CD4-positive, alpha-beta T cell treated with Interleukin-2 at 100 ng/mL for 4 hours (primary cell): ENCODE measurements at places on chromosomes 6 and 20.
A peak's percentile ranks its signal among the peaks of the same experiment; 100 is the strongest.

GRCh38 chr20:39810309-39810708 is 848.2 kb downstream of the DHX35 start:
- no peak for DNase-seq

DNA sequence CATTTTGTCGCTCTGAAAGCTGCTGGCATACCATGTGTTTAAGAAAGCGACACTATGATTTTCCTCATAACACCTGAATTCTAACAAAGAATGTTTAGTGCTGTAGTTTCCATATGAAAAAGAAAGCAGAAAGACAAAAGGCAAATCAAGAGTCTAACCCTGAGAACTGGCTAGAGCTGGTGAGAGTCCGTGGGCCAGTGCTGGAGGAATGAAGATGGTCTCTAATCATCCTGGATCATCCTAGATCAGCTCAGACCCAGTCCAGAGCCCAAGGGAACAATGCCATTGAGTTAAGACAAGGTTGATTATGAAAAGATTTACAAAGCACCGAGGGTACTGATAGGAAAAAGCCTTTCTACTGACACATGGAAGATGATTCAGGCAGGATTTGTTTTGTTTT is 73.0 kb upstream of the MYLIP start:
- DNase-seq = no peak

- no peak for DNase-seq
Measured at GRCh38 chr6:16909658-16910360, 148.5 kb upstream of the ATXN1 start.

DNA sequence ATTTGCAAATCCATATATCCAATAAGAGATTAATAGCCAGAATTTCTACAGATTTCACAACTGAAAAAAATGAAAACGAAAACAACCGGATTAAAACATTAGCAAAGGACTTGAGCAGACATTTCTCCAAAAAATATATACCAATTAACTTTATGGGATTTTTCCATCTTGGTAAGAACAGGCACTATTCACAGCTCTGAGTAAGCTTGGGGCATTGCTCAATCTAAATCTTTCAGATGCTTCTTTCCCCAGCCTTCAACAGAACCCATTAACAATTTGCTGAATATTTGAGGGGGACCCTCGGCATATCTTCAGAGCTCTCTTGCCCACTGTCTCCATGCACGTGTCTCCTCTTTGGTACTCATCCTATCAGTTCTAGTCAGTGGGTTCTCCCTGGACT is 111.7 kb upstream of the CD93 start:
- no peak for DNase-seq

- peak; percentile 44 for DNase-seq
Measured at GRCh38 chr6:105402090-105402938, 568 bp downstream of the PREP start.

DNA sequence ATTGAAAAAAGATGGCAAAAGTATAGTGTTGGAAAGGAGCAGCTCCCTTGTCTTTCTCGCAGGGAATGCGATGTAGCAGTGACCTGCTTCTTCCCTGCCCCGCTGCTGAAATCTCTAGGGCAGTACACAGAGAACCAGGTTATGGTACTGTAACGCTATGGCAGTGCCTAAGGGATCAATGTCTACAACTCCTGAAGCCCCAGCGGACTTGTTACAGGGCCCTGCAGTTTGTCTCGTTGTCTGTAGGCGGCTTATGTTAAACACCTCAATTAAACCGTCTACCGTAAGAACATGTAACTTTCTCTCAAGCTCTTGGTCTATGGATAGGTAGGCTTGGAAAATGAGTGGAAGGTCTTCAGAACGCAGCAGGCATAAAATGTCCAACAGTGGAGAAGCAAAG is 44.8 kb upstream of the SLC17A4 start:
- DNase-seq = no peak

DNA sequence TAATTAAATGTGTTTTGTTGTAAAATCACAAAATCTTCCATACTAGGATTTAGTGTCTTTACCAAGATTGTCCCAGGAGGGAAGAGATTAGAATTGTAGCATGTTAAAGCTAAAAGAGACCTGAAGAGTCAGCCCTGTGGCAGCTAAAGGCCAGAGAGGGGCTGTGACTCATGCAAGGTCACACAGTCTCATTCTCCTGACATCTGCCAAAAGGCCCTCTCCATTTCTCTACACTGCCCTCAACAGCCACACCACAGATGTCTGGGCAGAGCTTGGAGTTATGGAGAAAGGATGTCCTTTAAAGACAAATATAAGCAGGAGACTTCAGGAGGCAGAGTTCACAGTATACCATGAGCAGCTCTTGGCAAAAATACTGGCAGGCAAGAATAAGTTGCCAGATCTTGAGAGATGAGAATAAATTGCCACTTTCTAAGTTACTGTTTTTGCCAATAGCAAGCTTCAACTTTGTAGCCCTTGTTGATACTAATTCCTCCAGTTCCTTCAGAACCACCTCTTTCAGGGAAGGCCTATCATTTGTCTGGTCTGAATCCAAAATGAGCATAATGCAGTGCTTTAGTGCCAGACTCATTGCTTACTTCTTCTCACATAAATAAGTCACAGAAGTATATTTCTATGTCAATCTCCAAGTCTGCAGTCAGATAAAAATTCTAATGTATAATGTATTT is 41.7 kb downstream of the AKIRIN2 start:
- DNase-seq = no peak

GRCh38 chr20:24676353-24676977 is 207.0 kb downstream of the SYNDIG1 start:
- DNase-seq = no peak

DNA sequence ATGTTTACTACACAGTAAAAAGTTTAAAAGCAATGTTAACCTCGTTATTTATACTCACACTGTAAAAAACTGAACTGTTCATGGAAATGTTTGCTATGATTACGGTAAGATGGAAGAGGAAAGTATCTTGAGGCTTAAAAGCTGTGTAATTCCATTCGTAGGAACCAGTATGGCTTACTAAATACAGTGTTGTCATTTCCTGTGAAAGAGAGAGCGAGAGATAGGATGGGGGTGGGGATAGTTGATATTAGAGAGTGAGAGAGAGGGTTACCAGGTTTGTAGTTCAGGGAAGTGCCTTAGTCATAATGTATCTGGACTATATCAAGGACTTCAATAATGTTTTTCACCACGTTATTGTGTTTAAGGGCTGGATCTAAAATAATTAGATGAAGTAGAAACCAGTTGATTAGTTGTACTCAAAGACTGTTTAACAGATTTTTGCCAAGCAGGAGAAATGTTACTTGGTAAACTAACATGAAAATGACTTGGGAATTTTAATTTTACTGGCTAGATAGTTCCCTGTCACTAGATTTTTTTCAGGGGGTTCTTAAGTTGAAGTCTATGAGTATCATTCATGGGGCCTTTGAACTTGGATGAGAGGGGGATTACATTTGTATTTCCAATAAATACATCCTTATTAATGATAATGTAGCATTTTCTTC is 30.4 kb downstream of the AFDN start:
- peak; percentile 28 for DNase-seq

GRCh38 chr6:25748049-25748448 is 6.5 kb upstream of the SLC17A4 start:
- no peak for DNase-seq

- no peak for DNase-seq
Measured at GRCh38 chr6:138242987-138243592, 24.8 kb upstream of the PBOV1 start.

- DNase-seq = no peak
Measured at GRCh38 chr6:119426619-119427018, 77.1 kb upstream of the MAN1A1 start.

- DNase-seq = no peak
Measured at GRCh38 chr6:125748406-125749172, 843 bp upstream of the HEY2 start.

GRCh38 chr6:6905961-6906518 is 201.7 kb upstream of the RREB1 start:
- DNase-seq = no peak

GRCh38 chr6:85679445-85680123 is 36.9 kb upstream of the SYNCRIP start:
- DNase-seq = no peak
